ENCODE measurements at places on chromosomes 3 and 15.

GRCh38 chr3:152222327-152222726 is 46.4 kb upstream of the MBNL1 start:
- no peak for DNase-seq

DNA sequence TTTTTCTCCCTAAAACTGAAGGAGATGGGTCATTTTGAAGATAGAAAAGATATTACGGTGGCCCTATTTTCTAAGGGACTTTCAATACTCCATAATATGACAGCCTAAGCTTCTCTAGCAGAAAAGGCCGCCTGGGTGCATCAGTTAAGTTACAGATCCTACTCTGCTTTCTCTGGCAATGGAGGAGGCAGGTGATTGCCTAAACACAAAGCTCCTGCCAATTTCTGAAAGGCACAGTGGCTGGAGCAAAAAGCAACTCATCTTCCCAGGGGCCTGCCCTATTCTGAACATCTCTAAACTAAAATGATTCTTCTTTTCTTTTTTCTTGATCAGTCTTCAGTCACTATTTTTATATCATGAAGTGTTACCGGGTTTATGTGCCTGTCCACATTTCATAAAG is 276.7 kb downstream of the CNTN4 start:
- no peak for DNase-seq

- no peak for DNase-seq
Observed at GRCh38 chr3:188272481-188273372, 118.8 kb downstream of the LPP start.

DNA sequence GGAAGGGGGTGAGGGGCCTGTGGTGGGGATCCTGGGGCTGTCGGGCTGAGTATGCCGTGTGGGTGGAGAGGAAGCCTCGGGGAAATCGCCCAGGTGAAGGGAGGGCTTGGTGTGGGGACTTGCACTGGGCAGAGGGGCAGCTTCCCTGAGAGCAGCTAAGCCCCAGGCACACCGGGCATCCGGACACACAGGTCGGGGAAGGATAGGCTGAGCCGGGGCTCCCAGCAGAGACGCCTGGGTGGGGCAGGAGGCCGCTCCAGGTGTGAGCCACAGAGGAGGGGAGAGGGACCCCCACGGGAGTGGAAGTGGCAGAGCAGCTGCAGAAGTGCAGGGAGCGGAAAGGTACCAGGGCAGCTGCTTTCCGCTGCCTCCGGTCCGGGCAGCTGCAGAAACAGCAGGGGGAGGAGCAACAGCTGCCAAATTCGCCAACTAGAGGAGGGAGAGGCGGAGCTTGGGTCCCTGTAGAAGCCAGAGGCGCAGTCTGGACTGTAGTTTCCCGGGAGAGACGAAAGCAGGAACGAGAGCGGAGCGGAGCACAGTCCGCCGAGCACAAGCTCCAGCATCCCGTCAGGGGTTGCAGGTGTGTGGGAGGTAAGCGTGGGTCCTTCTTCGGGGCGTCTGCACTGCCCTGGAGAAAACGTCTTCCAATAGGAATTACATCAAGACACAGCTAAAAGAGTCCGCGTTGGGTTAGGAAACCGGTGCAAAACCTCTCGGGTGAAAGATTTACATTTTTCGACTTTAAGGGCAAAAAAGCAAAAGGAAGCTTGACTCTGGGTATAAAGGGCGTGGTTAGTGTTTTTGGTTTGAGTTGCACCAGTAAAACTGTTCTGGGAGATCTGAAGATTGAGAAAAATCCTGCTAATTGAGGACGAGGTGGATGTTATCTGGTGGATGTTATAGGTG is at the start of gene SERPINI1:
SERPINI1 (plus strand) TSS at position 489 of the 906 bp plus-strand sequence. CDS start 53,408 bp downstream, outside the sequence.
- DNase-seq, result peak; percentile 69

GRCh38 chr3:136387031-136387430 is 136.9 kb downstream of the PCCB start:
- no peak for DNase-seq

DNA sequence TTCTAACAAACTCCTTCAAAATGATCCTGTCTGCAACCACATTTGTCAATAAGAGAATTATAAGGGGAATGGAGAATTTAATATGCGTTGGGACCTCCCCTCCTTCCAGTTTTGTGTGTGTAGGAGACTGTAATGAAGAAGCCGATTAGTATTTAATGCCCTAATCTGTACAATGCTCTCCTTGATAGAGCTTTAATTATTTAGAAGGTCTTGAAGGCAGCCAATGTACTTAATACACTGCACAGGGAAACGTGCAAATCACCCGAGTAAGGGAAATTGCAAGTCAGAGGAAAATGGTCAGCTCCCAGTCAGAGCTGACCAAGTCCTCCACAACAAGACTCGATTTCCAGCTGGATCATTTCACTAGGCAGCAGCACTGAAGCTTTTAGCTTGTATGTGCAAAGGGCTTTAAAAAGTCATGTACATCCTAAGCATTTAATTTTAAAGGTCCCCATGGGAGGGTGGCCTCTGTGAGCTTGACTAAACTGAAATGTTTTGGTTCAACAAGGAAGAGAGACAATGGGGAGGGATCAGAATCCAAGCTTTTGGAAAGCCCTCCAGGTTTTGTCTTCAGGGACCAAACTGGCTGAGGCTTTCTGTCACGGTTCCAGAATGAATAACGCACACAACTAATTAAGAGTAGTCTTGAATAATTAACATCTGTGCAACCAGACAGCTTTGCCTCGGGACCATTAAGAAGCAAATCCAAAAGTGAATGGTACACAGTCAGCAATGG is 159.8 kb upstream of the MITF start:
- no peak for DNase-seq

- DNase-seq, result no peak
Observed at GRCh38 chr15:71812966-71813722, 2.8 kb downstream of the NR2E3 start.

GRCh38 chr3:100263583-100263982 is 2.8 kb downstream of the TBC1D23 start:
- no peak for DNase-seq

DNA sequence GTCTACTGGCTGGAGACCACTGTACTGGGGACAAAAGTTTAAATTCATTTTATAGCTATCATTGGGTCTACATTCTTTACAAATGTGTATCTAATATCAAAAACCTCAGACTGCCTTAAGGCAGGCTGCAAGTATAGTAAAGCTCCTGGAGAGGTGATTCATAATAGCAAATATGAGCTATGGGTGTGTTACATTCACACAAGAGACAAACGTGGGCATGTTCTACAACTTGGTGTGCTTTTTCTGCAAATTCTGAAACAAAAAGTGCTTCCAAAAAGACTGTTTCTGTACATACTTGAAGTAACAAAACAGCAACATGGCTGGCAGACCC is 1101.4 kb downstream of the ROBO1 start:
- DNase-seq, result no peak

DNA sequence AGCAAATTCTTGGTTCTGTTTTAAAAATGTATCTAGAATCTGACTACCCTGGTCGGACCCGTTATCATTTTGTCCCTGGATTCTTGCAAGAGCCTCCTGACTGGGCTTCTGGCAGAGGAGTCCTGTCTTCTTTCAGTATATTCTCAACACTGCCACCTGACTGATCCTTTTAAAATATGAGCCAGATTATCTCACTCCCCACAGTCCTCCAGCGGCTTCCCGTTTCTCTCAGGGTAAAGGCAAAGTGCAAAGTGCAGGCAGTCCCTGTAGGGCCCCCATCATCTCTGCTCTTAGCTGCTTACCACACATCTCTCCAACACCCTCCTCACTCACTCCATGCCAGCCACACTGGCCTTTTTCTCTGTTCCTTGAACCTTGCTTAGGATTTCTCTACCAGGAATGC is 28.4 kb downstream of the CRTC3 start:
- no peak for DNase-seq

- no peak for DNase-seq
Observed at GRCh38 chr3:175238801-175239200, 379.7 kb downstream of the NAALADL2 start.

DNA sequence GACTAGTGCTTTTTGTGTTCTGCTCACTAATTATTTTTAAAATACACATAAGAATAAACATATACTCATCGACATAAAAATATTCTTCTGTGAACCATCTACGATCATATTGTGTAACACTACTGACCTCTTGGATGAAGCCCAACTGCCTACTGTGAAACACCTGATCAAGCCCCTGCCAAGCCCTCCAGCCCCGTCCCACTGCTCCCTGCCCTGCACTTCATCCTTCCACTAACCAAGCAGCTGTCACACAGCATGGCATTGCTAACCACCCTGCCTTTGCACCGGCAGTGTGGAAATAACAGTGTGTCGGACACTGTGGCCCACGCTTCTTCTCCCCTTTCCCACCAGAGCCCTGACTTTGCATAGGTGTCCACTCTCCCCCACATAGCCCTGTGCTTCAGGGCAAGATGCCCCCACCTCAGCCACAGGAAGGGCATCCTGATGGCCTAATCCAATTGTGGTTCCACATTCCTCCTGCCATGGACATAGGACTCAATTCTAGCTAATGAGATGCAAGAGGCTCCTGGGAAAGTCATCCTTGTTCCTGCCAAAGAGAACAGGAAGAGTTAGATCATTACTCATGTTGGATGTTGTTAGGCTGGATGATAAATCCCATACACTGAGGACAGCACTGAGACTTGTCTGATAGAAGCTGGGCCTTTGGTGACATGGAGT is 35.0 kb upstream of the ARID3B start:
- DNase-seq, result no peak

- DNase-seq, result no peak
Observed at GRCh38 chr3:10219737-10220136, 28.5 kb upstream of the TATDN2 start.

DNA sequence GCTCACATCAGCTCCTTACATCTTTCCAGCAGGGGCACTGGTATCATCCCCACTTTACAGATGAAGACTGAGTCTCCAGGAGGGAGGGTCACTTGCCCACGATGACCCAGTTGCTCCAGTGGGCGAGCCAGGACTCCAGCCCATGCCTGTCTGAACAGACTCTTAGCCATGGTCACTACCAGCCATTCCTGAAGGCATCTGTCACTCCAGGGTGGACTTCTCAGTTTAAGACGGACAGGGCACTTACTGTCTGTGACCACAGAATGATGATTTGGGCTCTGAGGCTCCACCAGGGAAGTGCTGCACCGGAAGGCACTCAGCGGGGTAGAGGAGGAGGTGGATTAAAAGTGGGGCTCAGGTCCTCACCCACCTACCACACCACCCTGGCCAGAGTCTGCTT is 104.0 kb upstream of the SLC6A6 start:
- DNase-seq, result no peak

DNA sequence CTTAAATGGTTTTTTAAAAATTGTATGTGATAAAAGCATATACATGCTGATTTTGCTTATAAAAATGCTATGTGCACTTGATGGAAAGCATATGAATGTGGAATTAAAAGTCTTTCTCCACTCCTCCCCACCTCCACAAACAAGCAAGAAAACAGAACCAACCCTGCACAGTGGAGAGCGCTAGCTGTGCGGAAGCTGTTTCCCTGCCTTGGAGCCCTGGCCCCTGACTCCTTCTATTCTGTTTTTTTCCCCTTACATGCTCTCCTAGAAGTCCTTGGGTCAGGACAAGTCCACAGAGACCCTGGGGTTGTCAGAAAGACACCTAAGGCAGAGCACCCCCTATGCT is 64.2 kb downstream of the BOC start:
- DNase-seq, result no peak

DNA sequence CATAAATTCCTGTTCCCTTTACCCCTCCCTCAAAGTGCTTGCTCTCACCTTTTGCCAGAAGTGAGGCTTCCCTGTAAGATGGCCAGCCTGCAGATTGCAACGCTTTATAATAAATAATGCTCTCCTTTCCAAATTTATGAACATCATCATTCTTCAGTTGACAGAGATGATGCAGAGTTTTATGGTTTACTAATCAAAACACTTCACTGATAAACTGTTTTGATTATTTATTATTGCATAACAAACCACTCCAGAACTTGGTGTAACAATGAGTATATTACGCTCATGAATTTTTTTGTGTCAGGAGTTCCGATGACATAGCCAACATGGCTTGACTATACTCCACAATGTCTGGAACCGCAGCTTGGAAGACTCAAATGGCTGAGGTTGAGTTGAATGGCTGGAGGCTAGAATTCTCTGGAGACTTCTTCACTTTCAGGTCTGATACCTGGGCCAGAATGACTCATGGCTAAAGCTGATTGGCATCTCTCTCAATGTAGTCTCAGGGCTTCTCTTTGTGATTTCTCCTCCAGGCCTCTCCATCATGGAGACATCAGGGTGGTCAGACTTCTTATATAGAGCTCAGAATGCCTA is 27.3 kb upstream of the TGFBR2 start:
- no peak for DNase-seq

GRCh38 chr15:22228101-22228762 is 147.9 kb downstream of the OR4M2 start:
- DNase-seq, result no peak

DNA sequence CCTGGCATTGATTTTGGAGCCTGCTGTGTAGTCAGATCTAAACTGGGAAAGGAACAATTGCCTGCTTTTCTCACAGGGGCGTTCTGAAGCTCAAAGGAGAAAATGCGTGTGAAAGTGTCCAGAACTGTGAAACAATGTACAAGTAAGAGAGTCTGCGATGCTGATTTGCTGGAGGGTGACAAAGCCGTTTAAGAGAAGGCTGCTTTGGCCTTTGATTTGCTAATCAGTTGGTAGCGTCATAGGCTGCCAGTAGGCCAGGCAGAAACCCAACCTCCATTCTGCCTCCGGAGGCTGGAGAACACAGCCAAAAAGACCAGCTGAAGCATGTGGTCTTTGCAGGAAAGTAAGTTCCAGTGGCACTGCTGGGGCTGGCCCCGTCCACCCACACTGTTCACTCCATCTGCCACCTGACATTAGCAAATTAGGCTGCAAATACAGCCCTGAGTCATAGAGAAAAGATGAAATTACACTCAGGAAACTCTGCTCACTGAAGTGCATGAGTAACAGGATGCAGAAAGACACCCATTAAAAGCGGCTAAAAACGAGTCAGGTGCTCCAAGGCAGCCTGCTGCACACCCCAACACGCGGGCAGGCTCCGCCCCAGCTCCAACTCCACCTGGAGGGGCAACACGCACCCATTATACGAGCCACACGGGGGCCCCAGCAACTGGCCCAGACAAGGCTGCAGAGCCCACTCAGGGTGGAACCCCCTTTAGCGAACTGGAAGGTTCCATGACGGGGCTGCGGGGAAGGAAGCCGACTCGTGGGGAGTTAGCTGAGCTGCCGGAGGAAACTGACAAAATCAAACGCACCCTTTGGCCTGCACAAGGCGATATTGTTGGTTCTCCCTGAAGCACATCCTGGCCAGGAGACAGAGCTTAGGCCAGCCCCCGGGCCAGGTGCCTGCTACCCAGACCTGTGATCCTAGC is 31.6 kb downstream of the ZDHHC19 start:
- peak; percentile 87 for DNase-seq

DNA sequence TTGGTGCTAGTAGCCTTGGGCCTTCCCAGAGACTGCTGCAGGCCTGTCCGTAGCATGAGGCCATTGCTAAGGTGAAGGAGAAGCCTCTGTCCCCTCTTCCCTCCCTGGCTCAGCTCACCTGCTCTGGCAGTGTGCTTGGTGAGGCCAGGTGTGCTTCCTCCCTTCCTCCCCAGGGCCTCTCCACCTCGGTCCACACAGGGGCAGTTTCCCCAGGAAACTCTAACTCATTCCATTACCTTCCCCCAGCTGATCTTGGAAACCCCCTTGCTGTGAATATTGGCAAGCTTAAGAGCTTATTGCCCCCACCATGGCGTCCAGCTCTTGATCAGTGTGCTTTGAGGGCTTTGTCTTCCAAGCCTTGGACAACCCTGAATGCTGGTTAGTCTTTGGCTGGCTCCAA is 52.7 kb downstream of the ZNF445 start:
- DNase-seq, result no peak

- no peak for DNase-seq
Observed at GRCh38 chr15:93671387-93671943, 559.9 kb upstream of the MCTP2 start.

GRCh38 chr3:183536238-183536880 is 19.1 kb downstream of the KLHL6 start:
- no peak for DNase-seq

- no peak for DNase-seq
Observed at GRCh38 chr3:43534675-43535074, 87.1 kb downstream of the ANO10 start.

All from activated CD8-positive, alpha-beta memory T cell treated with anti-CD3 and anti-CD28 coated beads, Interleukin-2, amount 50 U/mL, for 4 hours (primary cell).